ENCODE measurements at places on chromosomes 13 and 19.

DNA sequence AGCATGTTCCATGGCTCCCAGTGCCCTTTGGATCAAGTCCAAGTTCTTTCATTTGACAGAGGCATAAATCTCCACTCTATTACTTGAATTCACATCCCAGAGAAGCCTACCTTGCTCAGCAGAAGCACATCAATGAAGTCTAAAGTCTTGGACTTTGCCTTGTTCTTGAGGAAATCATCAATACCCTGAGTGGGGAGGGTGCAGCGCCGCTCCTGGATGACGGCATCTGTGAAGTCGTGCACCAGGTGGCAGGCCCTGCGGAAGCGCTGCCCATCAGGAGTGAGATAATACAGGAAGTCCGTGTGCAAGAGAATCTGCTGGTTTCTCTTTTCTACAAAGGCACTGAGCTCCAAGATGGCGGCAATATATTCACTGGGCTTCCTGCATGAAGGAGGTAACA, 10.6 kb downstream of the CYP4F11 start:
- no peak for DNase-seq

GRCh38 chr19:33274663-33275558, 27.4 kb downstream of the CEBPA start:
- DNase-seq = no peak

- DNase-seq = no peak
Measured at GRCh38 chr13:42478531-42479156, 95.3 kb upstream of the TNFSF11 start.

DNA sequence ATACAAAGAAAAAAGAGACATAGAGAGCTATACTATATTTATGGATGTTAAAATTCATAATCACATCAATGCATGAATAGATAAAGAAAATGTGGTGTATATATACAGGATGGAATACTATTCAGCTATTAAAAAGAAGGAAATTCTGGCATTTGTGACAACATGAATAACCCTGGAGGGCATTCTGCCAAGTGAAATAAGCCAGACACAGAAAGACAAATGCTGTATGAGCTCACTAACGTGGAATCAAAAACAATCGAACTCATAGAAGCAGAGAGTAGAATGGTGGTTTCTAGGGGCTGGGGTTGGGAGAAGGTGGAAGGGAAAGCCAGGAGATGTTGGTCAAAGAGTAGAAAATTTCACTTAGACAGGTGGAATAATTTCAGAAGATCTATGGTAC, 24.0 kb downstream of the UTP14C start:
- no peak for DNase-seq

GRCh38 chr13:28106976-28107375, 6.6 kb upstream of the FLT3 start:
- no peak for DNase-seq

- DNase-seq = no peak
Measured at GRCh38 chr19:32573492-32573794, 7.5 kb upstream of the PDCD5 start.

GRCh38 chr19:29212356-29212647, 649 bp downstream of the UQCRFS1 start:
- DNase-seq = no peak

DNA sequence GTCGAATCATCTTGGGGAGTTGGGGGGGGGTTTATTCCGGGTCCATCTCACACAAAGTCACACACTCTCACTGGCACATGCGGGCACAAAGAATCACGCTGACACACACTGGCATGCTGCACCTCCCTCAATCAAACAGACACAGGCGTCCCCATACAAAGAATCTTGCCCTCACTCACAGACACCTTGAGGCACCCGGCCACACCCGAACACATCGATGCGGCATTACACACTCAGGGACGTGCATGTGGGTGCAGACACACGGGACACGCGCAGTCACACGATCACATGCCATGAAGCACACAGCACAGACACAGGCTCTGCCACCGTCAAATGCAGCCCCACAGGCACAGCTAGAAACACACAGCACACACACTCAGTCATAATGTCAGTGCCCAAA, 7.8 kb downstream of the NFIX start:
- DNase-seq = no peak

DNA sequence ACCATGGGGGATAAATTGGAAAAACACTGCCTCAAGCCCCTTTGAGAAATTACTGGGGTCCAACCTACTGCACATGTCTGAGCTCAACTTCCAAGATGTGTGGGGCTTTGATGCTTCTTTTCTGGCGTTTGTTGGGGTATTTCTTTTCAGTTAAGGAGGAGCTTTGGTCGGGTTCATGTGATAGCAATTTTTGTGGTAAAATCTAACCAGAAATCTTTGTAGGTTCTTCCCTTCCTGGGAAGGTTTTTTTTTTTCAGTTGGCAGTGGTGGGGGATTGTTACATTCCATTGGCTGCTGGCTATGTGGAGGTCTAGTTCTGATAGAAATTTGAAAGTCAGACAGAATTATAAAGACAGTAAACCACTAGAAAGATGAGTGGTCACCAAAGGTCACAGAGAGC, 327.8 kb downstream of the ATP8A2 start:
- no peak for DNase-seq

- no peak for DNase-seq
Measured at GRCh38 chr13:38684714-38685113, 2.2 kb upstream of the FREM2 start.

- DNase-seq = no peak
Measured at GRCh38 chr13:107865643-107866031, 349.7 kb downstream of the LIG4 start.

DNA sequence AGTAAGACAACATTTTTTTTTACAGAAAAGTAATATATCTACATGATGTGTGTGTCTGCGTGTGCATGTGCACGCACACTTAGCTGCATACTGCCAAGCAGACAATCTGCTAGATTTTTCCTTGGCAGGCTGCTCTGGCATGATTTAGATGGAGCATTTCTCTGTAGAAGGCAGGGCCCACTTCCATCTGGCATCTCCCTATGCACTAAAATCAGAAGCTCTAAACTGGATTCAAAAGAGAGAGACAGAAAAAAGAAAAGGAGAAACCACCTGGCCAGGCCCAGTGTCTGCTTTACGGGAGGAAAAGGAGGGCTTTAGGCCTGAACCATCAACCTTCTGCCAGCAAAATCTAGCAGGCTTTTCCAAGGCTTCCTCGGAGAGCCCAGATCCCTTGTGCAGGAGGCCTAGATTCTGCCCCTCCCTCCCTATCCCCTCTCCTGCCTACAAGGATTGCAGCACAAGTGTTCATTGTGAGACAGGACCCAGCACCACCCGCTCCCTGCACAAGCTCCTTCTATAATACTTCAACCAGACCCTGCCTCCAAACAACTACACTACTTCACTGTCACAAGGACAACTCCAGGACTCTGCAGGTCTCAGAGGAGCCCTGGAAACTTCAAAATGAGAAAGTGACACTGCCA, 99.3 kb downstream of the DOCK9 start:
- no peak for DNase-seq

GRCh38 chr13:76854894-76855293, 31.3 kb downstream of the KCTD12 start:
- no peak for DNase-seq

DNA sequence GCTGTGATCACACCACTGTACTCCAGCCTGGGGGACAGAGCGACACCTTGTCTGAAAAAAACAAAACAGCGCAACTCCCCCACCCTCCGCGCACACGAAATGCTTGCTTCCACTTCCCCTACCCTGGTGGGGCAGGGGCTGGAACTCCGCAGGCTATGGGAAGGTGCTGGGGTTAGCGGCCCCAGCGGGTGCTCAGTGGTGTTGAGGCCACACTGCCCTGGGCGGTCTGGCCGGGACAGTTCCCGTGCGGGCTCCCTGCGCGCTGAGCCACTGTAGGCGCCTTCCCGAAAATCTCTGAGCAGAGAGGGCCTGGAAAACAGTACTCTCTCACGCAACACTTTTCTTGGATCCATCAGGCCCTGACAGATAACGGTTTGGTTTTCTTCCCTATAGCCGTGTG, 1.1 kb upstream of the WTIP start:
- no peak for DNase-seq

DNA sequence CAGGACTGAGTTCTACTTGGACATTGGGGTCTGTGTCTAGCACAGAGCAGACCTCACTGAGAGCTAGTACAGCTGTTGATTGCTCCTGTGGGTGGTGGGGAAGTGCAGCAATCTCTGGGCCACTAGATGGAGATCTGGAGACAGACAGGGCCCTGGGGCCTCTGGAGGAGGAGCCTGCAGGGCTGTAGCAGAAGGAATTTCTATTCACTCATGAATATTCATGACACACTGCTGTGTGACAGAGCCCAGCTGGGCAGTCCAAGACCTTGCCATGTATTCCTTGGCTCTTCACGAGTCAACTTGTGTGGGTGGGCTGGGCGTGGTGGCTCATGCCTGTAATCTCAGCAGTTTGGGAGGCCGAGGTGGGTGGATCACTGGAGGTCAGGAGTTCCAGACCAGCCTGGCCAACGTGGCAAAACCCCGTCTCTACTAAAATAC, 37.5 kb downstream of the SUGP2 start:
- DNase-seq = no peak

GRCh38 chr19:55540619-55541018, 3.7 kb upstream of the SBK2 start:
- DNase-seq = no peak

DNA sequence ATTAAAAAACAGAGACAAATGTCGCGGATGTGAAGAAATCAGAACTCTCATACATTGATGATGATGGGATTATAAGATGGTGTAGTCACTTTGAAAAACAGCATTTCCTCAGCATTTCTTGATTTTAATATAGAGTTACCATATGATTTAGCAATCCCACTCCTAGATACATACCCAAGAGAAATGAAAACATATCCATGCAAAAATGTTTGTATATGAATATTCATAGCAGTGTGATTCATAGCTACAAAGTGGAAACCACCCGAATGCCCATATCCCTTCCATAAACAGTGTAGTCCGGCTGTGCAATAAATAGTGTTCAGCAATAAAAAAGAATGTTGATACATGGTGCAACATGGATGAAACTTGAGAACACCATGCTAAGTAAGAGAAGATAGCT, 44.6 kb downstream of the DPY19L3 start:
- no peak for DNase-seq

DNA sequence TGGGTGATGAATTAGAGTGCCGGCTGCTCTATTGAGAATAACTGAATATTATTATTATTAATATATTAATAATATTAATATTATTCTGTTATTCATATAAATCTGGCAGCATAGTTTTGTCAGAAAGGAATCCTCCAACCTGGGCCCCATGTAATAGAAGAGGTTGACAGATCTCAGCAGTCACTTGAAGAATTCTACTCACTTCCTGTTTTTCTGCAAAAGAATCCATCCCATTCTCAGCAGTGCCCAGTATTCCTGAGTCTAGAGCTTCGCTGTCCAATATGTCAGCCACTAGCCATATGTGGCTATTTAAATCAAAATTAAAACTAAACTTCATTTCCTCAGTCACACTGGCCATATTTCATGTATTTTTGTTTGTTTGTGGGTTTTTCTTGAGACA, 72.4 kb upstream of the USPL1 start:
- no peak for DNase-seq

- DNase-seq = no peak
Measured at GRCh38 chr13:46995874-46996273, 99.0 kb upstream of the HTR2A start.

DNA sequence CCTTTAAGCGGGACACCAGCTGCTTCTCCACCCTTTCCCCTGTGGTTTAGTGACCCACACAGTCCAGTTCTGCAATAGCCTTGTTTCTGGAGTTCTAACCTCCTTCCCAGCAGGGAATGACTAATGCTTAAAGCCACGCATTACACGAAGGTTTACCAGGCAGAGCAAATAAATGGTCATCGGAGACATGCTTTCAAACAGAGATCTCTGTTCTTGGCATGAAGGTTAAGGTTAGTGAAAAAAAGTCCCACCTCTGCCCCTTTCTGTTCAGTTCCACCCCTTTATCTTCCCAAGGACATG, 25.3 kb upstream of the MEDAG start:
- DNase-seq = no peak

DNA sequence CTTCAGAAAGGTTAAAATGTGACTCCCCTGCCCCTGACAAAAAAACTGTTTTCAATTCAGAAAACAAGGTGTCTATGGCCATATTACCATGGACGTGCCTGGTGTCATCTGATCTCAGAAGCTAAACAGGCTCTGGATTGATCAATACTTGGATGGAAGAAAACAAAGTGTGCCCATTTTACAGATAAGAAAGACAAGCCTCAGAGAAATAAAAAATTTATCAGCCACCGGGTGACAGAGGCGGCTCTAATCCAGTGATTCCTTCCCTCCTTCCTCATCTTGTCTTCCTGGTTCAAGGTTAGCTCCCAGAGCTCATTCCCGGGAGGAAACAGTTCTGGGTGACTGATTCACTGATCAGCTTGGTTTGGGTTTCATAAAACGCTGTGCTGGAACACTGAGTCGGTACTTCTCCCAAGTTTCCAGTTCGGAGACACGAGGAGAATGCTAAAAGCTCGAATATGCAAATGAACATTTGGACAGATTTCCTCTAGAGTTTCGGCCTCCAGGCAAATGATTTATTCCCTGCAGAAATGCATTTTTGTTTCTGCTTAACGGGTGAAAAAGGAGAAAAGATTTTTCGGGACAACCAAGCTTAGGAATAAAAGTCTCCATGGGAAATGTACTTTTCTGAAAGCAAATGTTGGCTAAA, 211.2 kb downstream of the UQCRFS1 start:
- DNase-seq = no peak

DNA sequence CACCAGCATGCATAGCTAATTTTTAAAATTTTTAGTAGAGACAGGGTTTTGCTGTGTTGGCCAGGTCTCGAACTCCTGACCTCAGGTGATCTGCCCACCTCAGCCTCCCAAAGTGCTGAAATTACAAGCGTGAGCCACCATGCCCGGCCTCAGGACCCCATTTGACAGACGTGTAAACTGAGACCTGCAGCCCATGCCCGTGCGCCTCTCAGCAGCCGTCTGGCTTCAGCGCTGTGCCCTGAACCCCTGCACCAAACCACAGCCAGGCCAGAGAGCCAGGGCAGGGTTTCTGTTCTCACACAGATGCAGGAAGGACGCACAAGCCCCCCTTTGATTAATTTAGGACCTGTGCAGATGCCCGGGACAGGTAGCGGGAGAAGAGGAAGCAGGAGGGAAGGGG, 7.3 kb upstream of the FFAR1 start:
- no peak for DNase-seq

DNA sequence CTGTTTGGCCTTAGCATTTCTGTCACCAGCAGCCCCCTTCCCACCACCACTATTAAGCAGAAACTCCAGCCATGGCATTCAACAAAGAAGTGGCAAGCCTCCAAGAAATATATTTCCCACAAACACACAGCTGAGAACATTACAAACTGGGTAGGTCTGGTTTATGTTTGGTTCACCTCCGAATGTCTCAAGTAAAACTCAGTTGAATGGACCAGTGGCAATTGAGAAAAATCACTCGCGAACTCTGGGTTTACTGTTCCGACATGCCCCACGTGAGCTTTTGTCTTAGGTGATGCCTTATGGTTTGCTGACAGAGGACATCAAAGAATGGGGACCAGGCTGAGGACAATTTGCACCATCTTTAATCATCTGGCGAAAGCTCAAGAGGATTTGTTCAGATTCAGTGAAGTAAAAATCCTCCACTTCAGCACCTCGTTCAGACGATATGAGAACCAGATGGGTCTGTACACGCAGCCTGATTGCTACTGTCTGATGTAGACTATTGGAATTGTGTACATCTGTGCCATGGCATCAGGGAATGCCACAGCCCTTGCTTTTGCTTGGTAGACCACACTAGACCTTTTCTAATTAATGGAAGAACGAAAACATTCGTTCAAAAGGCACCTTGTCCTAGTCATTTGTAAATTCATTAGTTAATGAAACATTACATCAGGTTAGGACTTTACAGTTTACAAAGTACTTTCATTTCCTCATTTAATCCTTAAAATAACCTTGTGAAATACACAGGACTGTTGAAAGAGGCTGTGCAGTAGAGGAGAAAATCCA, 59.4 kb downstream of the SLC10A2 start:
- no peak for DNase-seq

GRCh38 chr19:23305555-23305954, 55.4 kb upstream of the ZNF724 start:
- DNase-seq = no peak

Data from stimulated activated CD4-positive, alpha-beta T cell treated with anti-CD3 and anti-CD28 coated beads, Interleukin-1b, Interleukin-23, amount 100 ng/mL, for 1 hour (primary cell).